ENCODE measurements at places on chromosomes 7 and 10.

GRCh38 chr7:23696916-23697441 is 13.0 kb upstream of the STK31 start:
- no peaks in the 10 kb centered on the region for H3K4me1 ChIP-seq
- peak; percentile 38 for DNase-seq
- H3K36me3 ChIP-seq: peaks cover 32% of the 10 kb centered on the region
- no peak overlapping the region for H3K27ac ChIP-seq
- H3K27me3 ChIP-seq: no peaks in the 10 kb centered on the region
- no peak overlapping the region for H3K4me3 ChIP-seq

- no peak overlapping the region for H3K4me3 ChIP-seq
- no peaks in the 10 kb centered on the region for H3K27me3 ChIP-seq
- no peaks in the 10 kb centered on the region for H3K4me1 ChIP-seq
- no peak overlapping the region for H3K27ac ChIP-seq
Observed at GRCh38 chr7:86733783-86734182, 90.1 kb downstream of the GRM3 start.

- H3K27me3 ChIP-seq: no peaks in the 10 kb centered on the region
- H3K36me3 ChIP-seq: peaks cover 87% of the 10 kb centered on the region
- H3K4me1 ChIP-seq: peaks cover 18% of the 10 kb centered on the region
- H3K27ac ChIP-seq: peak overlapping the region; percentile 12
Observed at GRCh38 chr7:44970523-44971051, 8.2 kb downstream of the MYO1G start.

DNA sequence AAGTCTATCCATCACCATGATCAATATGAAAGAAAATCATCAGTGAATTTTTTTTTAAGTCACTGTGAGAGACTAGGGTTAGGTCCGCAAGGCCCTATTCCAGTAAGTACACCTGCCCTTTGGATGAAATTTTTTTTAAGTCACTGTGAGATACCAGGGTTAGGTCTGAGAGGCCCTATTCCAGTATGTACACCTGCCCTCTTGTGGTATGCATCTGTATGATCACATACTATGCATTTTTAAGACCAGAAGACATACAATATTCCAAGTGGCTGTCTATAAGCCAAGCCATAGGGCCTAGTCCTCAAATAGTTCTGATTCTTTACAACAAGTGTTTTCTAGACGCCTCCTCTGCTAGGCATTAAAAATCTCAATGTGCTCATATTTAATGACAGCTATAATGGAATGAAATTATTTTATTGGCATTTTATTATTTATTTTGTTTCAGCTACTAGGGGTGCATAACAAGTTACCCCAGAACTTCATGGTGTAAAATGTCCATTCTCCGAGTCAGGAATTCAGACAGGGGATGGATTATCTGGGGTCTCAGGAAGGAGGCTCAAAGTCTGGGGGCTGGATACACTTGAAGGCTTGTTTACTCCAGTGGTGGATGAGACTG is 53.1 kb downstream of the TEX36 start:
- H3K4me3 ChIP-seq: no peak overlapping the region
- no peak for DNase-seq
- H3K27ac ChIP-seq: no peak overlapping the region
- H3K27me3 ChIP-seq: peaks cover 6% of the 10 kb centered on the region

DNA sequence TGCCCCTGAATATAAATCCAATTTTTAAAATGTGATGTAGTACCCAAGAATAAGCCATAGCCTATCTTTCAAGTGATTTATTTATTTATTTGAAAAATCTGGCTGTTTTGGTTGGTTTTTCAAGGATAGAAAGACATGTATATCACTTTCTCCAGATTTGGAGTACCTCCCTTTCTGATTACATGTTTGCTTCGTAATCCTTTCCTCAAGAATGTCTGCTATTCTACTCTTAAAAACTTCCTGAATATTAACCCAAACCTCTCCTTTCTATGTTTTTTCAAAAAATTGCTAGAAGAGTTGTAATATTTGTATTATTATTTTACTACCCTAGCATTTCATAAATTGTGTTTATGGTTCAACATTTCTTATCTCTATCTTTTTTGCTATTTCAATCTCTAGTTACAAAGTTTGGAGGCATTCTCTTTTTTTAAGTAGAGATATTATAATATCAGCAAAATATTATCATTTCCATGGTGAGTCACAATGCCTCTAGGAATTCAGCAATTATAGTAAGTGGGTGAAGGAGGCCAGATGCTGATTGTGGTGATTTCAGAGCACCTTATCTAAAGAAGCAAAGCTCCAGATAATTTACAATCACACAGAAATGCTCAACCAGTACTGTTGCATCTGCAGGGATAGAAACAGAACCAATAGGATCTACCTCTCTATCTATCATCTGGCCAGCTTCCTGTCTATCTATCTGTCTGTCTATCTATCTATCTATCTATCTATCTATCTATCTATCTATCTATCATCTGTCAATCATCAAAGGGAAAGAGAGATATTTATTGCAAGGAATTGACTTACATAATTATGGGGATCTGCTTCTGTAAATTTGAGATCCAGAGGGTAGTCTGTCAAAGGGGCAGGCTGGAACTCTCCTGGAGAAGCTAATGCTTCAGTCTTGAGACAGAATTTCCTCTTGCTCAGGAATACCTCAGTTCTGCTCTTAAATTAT is 412.5 kb upstream of the SEMA3C start:
- no peak overlapping the region for H3K27ac ChIP-seq
- H3K27me3 ChIP-seq: no peaks in the 10 kb centered on the region
- DNase-seq: no peak

DNA sequence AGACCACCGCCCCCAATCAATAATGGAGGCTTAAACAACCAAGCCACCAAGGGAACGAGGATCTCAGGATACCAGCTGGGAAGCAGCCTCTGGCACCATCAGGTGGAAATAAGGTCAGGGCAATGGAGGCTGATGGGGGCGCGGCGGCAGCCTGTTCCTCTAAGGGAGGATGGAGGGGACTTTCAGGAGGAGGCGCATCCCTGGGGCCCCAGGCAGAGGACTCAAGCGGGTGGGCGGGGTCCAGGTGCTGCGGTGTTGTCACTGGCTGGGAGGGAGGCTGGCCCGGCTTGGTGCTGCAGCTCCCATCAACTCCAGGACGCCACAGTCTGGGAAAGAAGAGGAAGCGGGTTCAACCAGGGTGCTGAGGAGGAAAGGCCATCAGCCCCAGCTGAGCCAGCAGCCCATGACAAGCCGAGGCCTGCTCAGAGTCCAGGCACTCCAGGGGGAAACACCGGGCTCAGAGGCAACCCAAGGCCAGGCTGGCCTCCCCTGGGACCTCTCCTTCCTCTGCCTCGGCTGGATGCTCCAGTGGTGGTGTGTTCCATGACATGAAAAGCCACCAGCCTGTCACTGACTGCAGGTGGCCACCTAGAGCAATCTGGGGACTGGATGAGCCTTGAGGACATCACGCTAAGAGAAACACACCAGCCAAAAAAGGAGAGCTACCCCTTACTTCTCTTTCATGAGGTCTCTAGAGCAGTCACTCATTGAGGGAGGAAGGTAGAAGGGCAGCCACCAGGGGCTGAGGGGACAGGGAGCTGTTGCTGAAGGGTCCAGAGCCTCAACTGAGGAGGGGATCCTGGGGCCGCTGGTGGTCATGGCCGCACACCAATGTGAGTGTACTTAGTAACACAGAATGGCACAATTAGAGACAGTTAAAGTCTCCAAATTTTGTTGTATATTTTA is 4.6 kb downstream of the GIGYF1 start:
- no peak overlapping the region for H3K4me3 ChIP-seq
- no peak for DNase-seq
- no peaks in the 10 kb centered on the region for H3K27me3 ChIP-seq
- peaks cover 33% of the 10 kb centered on the region for H3K4me1 ChIP-seq
- no peak overlapping the region for H3K27ac ChIP-seq

DNA sequence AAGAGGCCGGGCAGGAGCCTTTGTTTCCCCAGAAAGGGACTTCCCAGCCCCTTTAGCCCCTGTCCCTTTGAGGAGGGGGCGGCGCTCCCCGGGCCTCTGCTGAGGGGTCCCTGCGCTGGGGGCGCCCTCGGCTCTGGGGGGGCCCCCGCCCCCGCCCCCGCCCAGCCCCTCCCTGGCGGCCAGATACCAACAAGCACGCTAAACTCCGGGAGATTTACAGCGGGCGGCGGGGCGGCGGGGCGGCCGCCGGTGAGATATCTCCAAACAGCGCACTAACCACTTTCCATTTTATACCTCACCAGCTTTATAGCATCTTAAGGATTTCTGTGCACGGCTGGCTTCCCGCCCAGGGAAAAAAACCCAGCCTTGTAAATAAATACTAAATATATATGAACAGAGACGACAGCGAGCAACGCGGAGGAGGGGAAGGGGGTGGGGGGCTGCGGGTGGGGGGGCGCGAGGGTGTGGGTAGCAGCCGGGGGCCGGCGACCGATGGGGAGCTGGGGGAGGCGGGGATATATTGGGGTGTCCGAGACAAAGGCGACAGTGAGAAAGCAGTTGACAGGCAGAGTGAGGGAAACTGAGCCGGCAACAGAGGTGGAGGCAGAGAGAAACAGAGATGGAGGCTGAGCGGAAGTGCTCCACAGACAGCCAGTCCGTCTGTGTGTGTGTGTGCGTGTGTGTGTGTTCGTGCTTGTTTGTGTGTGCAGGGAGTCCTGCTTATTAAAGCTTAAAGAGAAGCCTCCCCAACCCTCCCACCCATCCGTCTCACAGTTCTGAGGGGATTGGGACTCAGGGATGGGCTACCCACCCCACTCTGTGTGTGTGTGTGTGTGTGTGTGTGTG is 85.8 kb downstream of the HIF1AN start:
- DNase-seq: no peak
- H3K27ac ChIP-seq: no peak overlapping the region
- peaks cover 62% of the 10 kb centered on the region for H3K27me3 ChIP-seq
- H3K4me3 ChIP-seq: no peak overlapping the region
- H3K4me1 ChIP-seq: no peaks in the 10 kb centered on the region

GRCh38 chr10:34884272-34884952 is 69.3 kb upstream of the PARD3 start:
- DNase-seq: no peak
- H3K4me1 ChIP-seq: no peaks in the 10 kb centered on the region
- H3K27me3 ChIP-seq: no peaks in the 10 kb centered on the region
- H3K4me3 ChIP-seq: no peak overlapping the region
- H3K36me3 ChIP-seq: no peaks in the 10 kb centered on the region
- no peak overlapping the region for H3K27ac ChIP-seq

GRCh38 chr10:84715911-84716310 is 387.5 kb downstream of the CCSER2 start:
- no peak overlapping the region for H3K27ac ChIP-seq
- H3K4me1 ChIP-seq: no peaks in the 10 kb centered on the region
- peaks cover 2% of the 10 kb centered on the region for H3K27me3 ChIP-seq
- DNase-seq: no peak
- no peaks in the 10 kb centered on the region for H3K36me3 ChIP-seq

DNA sequence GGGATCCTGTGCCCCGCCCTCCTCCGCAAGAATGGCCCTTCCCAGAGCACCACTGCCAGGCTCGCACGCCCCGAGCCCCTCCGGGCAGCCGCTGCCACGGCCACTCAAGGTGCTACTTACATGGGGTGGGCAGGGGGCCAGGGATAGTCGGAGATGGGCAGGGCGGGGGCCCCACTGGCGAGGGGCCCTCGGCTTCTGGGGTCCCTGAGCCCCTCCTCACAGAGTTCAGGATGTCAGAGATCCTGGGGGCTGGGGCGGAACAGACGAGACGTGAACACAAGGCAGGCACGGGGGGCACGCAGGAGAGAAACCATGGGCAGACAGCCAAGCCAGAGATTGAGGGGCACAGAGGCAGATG is 25.6 kb downstream of the YKT6 start:
- H3K27me3 ChIP-seq: peaks cover 5% of the 10 kb centered on the region
- DNase-seq: no peak
- no peaks in the 10 kb centered on the region for H3K36me3 ChIP-seq

- H3K4me1 ChIP-seq: peaks cover 51% of the 10 kb centered on the region
- H3K27me3 ChIP-seq: peaks cover 8% of the 10 kb centered on the region
- peaks cover 14% of the 10 kb centered on the region for H3K36me3 ChIP-seq
- H3K27ac ChIP-seq: peak overlapping the region; percentile 94
- peak overlapping the region; percentile 92 for H3K4me3 ChIP-seq
Observed at GRCh38 chr10:62817121-62817765, 1.1 kb upstream of the EGR2 start.

GRCh38 chr10:1563028-1563427 is 174.3 kb downstream of the ADARB2 start:
- DNase-seq: no peak
- no peaks in the 10 kb centered on the region for H3K36me3 ChIP-seq
- peaks cover 13% of the 10 kb centered on the region for H3K27me3 ChIP-seq
- peaks cover 12% of the 10 kb centered on the region for H3K4me1 ChIP-seq

- H3K27me3 ChIP-seq: no peaks in the 10 kb centered on the region
- no peak overlapping the region for H3K4me3 ChIP-seq
- DNase-seq: no peak
- H3K27ac ChIP-seq: no peak overlapping the region
Observed at GRCh38 chr10:69855346-69856111, 53.8 kb downstream of the COL13A1 start.

DNA sequence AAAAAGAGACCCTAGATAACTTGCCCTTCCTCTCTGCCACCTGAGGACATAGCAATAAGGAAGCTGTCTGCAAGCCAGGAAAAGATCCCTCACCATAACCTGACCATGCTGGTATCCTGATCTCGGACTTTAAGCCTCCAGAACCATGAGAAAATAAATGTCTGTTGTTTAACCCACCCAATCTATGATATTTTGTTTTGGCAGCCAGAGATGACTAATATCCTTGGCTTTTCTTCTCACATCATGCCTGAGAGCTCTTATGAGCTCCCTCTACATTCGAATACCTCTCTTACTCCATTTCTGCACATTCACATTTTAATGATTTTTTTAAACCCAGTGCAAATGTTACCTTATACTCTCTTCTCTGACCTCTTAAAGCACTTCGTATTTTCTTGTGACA is 214.0 kb upstream of the CHRM2 start:
- DNase-seq: no peak
- H3K4me1 ChIP-seq: no peaks in the 10 kb centered on the region
- H3K27ac ChIP-seq: no peak overlapping the region
- H3K36me3 ChIP-seq: no peaks in the 10 kb centered on the region
- H3K4me3 ChIP-seq: no peak overlapping the region

DNA sequence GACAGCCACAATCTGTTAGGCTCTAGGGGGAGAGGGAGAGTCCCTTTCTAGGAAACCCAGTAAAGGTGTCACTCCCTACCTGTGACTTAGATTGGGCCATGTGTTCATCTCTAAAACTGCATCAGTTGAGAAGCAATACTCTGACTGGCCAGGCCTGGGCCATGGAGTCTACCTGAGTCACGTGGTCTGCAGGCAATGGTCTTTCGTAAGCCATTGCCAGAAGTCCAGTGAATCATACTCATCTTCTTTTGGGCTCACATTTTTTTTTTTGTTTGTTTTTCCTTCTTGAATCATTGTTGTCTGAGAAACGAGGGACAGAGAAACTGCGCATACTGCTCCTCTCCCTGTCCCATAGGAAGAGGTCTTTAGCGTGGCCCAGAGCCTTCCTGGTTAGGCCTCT is 215.6 kb downstream of the CCSER2 start:
- no peak for DNase-seq
- no peaks in the 10 kb centered on the region for H3K36me3 ChIP-seq
- peaks cover 38% of the 10 kb centered on the region for H3K27me3 ChIP-seq
- no peak overlapping the region for H3K27ac ChIP-seq
